ENCODE measurements at places on chromosomes 7 and 10.

DNA sequence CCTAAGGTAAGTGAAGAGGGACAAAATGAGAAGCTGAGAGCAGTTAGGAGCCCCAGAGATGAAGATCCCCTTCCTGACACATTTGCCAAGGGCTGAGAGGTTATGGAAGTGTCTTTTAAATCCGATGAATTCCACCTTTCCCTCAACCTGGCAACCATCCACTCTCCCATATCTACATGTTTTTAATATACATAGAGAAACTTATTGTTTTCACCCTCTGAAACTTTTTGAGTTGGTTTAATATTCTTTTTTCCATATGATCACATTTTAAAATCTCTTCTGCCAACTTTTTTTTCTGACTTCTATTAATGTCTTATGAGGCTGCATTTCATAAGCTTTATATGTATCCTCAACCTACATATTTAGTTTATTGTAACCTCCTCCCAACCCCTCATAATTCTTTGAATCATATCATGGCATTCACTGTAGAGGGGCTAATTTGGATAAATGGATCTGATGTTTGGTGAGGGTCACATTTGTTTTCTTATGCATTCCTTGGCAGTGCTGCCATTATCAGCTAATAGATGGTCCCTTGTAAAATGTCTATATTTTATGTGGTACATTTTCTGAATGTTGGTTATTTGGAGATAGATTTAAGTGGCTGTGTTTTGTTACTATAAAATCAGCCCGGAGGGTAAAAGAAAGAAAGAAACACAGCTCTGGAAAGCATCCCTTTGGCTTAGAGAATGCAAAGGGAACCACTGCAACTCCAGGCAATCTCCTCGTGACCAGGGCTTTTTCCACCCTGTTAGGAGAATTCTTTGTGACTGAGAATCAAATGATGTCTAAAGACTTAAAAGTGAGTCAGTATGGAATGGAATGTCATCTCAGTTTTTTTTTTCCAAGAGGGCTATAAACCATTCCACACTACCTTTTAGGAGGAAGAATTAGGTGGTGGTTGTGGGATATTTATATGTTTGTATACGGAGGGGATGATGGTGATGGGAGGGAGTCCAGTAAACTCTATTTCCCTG is 334.4 kb downstream of the SUGCT start:
- no peak for DNase-seq

DNA sequence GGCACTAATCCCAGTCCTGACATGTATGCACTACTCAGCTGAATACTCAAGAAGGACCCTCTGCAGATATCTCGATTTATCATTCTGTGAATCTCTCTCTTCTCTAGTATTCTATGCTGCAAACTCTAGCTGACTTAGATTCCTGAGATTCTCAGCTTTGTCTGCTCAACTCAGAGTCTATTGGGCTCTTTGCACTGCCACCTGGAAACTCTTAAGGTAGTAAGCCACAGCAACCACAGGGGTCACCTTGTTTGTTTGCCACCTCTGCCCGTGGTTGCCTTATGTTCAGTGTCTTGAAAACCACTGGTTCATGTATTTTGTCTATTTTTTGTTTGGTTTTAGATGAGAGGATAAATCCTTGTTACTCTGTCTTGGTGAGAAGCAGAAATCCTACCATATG is 72.9 kb downstream of the SP8 start:
- no peak for DNase-seq

DNA sequence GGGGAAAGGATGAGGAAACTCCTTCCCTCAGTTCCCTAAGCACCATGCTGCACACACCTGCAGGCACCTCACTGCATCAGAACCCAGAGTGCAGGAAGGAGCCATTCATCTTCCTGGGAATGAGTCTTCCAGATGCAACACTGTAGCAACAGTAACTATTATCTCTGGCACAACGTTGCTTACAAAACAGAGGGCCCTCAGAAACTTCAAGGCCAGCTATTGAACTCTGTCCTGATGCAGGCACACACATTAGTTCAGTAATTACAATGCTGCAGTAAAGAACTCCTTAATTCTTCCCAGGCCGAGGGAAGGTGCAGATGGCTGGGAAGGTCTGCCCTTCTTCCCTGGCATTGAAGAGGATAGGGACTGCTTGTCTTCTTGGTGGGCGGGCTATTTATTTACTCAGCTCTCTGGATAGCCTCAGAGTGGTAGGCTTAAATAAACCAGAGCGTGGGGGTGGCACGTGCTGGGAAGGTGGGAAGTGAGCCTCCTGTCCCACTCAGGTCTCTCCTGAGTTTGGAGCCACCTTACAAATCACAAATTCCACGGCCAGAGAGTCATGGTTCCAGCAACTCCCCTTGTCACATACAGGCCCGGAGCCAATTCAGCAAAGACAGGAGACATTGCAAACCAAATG is 125.1 kb upstream of the JCAD start:
- DNase-seq = no peak

DNA sequence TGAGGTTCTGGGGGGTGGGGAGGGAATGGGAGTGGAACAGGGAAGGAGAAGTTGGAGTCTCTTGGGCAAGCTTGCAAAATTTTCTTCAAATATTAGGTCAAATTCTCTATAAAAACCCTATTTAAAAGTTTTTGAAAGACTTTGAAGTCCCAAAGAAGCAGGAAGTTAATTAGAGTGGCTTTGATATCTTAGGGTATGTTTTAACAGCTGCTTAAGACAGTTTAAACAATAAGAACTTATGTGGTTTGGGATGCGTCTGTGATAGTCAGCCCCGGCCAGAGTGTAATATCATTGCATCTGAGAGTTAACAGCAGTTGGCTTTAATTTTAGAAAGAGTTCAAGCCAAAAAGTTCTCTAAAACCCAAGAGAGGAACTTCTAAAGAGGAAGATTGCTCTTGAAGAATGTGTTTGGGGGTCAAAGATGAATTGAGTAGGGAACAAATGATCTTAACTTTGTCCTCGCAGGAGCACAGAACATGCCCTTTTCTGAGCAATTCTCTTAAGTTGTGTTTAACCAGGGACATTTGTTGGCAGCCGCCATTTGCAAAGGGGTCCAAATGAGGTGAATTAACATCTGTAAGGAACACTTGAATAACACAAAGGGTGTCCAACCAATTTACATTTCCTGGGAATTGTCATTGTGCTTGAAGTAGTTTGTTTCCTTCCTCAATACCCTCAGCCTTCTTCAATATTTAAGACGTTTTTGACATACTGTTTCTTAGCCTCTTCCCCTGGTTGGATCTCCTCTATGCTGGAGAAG is 182.4 kb downstream of the PTEN start:
- DNase-seq = no peak

- no peak for DNase-seq
These were observed 311.7 kb upstream of the NFE2L3 start for GRCh38 chr7:25840209-25840792.

- no peak for DNase-seq
These were observed 882.4 kb upstream of the AUTS2 start for GRCh38 chr7:68715907-68716306.

GRCh38 chr10:44435196-44435595 is 50.3 kb upstream of the CXCL12 start:
- DNase-seq = no peak

DNA sequence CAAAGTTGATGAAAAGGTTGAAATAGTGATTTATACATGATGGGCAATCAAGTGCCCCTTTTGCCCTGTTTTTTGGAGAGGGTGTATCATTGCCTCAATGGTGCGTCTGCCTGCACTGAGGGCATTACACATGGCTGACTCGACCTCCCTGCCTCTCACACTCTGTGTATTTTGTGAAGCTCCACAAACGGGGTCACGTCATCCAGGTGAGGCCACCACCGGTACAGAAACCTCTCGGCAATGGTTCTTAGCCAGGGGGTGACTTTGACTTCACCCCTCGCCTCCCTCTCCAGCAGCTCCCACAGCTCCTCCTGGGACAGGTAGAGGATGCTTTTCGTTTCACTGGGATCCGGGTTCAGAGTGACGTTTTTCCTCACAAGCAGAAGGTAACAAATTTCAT is 6.3 kb downstream of the IDI2 start:
- no peak for DNase-seq

- DNase-seq = no peak
These were observed 3.6 kb downstream of the GARS1 start for GRCh38 chr7:30598121-30598876.

DNA sequence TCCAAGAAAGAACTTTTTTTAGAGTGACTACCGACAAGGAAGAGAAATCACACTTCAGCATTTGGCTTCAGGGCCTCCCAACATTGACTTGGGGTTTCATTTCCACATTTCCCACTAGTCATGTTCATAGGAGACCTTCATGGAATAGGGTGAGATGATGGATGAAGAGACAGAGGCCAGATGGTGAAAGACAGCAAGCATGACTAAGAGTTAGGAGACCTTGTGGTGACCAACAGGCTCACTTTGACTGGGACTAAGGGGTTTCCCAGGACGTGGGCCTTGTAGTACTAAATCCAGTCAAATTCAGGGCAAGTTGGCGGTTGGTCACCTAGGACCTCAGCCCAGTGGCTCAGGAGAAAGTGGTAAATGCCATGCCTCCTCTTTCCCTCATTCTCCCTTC is 3.0 kb upstream of the GIMAP5 start:
- DNase-seq = no peak
